ENCODE measurements at places on chromosomes 4 and X.

DNA sequence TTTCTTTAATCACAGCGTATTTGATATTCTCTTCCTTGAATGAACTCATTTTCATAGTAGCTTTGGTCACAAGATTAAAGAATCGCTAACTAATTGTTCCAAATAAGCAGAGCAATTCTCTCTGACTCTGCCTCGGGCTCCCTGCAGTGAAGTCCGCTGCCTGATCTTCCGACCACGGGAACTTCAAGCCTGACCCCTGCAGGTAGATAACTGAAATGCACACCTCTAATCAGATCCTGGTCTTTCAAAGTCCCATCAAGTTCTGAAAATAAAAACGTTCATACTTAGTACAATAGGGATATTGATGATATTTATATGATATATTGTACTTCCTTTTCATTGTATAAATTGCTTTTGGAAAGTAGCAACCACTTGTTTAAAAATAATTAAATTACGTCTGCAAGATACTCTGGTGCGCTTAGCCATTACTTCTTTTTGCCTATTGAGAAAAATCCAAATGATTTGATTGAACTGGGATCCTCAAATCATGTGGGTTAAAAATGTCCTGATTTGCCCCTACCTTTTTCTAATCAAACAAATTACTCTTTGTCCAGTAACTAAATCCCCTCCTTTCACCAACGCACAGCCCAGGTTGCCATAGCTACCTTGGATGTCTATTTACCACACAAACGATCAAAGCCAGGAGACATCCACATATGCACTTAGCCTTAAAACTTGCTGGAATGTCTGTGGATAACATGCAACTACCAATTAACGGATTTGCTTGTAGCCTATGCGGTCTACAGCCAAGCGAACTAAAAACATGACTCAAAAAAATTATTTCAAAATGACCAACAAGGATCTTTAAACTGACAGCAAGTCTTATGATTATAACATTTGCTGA lies 4.2 kb downstream of the MID1 start:
- DNase-seq: no peak

DNA sequence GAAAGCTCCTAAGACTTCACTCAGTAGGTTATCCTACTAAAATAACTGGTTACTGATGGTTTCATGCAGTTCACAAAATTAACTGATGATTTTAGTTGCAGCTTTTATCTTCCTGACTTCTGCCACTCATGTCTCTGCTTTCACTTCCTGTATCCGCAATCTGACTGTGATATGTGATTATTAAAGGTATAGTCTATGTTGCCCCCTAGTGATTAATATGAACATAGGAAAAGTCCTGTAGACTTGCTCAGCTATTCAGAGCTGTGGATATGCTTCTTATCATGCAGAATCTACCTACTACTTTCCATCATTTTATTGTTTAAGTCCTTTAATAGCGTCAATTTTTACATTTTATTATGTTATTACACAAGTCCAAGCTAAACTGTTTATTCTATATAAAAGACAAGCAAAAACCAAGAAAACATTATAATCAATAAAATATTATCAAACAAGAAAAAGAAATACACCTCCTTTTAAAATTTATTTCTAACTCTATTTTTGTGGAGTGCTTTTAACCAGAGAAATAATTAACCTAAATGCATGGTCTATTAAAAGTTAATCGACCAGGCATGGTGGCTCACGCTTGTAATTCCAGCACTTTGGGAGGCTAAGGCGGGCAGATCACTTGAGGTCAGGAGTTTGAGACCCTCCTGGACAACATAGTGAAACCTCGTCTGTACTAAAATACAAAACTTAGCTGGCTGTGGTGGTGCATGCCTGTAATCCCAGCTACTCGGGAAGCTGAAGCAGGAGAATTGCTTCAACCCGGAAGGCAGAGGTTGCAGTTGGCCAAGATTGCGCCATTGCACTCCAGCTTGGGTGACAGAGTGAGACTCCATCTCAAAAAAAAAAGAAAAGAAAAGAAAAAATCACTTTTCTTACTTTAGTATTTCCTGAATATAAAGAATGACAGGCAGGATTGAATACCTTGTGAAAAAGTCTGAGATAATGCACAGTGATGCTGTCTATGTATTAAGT lies 40.4 kb upstream of the TLR2 start:
- DNase-seq: no peak

- DNase-seq: no peak
These were observed 82.8 kb downstream of the MAGEB10 start for GRCh38 chrX:27890611-27891010.

GRCh38 chrX:39058724-39059123 lies 257.5 kb downstream of the MID1IP1 start:
- no peak for DNase-seq

GRCh38 chrX:44667771-44668170 lies 125.1 kb upstream of the FUNDC1 start:
- DNase-seq: no peak

GRCh38 chr4:121554382-121554781 lies 142.4 kb downstream of the ANXA5 start:
- DNase-seq: no peak

- no peak for DNase-seq
These were observed 136.3 kb downstream of the ZNF330 start for GRCh38 chr4:141356963-141357335.

DNA sequence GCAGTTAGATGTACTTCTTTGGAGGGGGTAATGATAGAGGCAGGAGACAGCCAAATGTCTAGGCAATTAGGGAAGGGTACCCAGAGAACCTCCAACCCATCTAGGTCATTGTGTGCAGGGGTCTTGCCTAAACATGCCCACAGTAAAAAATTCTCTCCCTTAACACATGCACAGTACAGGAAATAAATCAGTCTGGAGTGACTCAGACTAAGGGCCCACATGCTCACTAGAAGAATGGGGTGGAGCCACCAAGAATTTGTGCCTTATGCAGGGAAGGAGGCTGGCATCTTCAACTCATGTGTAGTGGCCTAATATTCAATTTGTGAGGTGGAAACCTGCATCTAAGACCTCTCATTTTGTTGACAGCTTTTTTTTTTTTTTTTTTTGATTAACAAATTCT lies 945.3 kb upstream of the GRIA3 start:
- DNase-seq: no peak

DNA sequence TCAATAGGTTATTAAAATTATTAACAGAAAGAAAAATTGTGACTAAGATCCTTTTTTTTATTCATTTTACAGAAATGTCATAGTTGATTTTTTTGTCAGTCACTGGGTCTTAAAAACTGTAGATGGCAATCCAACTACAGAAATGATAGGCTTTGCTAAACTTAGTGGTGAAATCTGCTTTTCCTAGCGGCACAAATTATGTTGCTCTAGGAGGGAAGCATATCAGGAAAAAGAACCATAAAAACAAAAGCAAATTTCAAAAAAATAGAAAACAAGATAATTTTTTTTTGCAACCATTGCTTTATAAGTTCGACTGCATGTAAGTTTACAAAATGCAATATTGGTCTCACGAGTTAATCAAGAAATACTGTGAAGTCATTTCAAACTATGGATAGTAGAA lies 443.5 kb upstream of the IGFBP7 start:
- no peak for DNase-seq

DNA sequence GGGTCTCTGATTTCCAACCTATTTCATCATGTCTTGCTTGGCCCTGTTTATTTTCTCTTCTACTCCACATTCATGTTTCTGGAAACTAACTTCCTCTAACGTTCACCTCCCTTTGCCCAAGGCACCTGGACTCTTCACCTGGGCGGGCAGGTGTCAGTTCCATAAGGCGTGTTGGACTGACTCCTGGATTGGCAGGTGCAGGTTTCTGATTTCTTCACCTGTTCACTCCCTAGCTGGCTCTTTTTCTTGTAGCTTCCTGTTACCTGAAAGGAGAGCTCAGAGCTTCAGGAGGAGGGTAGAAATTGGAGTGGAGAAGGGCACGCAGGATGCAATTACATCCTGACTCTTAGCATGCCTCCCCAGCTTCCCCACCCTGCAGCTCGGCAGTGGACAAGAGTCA lies 350.8 kb upstream of the KLF3 start:
- no peak for DNase-seq

DNA sequence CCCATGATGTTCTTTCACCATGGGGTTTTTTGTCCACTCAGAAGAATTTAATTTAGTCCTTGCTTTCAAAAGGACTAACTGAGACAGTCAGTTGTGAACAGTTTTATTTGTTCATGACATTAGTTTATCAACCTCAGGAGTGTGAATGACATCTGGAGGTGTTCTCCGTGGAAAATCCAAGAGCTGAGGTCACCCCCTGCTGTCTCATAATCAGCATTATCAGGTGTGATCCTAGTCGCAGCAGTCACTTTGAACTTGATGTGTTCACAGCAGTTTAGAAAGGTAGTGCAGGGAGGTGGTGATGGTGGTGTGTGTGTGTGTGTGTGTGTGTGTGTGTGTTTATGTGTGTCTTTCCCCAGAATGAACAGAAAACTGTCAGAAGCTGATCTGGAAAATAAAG lies 1760.8 kb upstream of the PCDH10 start:
- DNase-seq: no peak

DNA sequence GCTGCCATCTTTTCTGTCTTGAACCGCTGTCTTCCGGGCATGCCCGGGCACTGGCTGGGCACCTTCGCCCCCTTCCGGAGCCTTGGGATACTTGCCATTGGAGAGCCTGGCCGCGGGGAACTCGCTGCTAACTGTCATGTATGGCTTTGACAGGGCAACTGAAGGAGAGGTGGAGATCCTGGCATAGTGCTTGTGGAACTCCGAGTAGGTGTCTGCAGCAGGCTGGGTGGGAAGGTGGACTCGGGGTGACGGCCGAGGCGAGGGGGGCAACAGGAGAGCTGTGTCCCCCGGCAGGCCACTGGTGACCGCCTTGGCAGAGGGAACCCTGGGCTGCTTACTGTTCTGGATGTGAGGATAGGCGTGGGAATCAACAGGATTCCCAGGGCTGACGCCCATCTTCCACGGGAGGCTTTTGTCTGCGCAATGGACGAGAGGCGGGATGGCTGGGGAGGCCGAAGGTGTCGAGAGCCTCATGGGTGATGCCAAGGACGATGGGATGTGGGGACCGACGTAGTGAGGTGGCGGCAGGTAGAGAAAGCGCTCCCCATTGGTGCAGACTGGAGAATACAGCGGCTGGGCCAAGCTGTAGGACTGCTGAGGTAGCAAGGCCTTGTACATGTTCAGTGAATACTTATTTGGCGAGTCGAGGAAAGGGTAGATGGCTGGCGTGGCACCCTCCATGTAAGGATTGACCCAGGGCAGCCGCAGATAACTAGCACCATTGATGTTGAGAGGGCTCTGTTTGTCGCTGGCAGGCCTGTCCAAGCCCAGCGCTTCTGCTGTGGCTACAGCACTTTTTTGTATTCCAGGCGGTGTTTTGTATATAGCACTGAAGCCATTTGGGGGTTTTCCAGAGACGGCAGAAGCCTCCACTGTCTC lies 23.4 kb downstream of the BCOR start:
- DNase-seq: no peak

DNA sequence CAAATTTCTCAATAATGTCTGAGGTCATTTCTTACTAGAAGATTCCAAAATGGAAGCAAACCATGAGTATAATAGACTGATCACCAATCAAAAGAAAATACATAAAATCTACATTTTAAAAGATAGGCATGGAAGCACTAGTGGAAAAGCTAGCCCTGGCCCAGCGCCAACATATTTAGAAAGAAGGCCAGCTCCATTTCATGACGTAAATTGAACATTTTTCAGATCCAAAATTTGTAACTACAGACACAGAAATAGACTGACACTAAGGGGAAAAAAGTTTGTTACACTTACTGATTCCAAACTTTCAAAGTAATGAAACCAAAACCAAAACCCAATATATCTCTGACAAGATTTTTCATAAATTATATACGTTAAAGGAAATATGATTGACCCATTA lies 117.7 kb downstream of the ADAMTS3 start:
- no peak for DNase-seq

GRCh38 chrX:78102091-78102490 lies 2.0 kb upstream of the PGK1 start:
- DNase-seq: no peak

DNA sequence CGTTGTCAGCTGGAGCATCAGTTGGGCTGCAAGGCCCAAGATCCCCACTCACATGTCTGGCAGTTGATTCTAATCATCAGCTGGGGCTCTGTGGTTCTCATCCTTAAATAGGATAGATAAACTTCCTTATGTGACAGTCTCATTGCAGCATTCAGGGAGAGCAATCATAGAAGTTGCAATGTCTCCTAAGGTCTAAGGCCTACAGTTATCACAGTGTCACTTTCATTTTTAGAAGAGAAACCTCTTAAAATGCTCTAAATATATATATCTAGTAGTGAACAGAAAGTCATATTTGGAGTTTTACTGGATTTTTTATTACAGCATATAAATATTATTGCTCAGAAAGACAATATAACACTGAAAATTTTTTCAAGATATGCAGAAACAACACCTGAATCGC lies 226.0 kb upstream of the PPP1R2C start:
- DNase-seq: no peak

DNA sequence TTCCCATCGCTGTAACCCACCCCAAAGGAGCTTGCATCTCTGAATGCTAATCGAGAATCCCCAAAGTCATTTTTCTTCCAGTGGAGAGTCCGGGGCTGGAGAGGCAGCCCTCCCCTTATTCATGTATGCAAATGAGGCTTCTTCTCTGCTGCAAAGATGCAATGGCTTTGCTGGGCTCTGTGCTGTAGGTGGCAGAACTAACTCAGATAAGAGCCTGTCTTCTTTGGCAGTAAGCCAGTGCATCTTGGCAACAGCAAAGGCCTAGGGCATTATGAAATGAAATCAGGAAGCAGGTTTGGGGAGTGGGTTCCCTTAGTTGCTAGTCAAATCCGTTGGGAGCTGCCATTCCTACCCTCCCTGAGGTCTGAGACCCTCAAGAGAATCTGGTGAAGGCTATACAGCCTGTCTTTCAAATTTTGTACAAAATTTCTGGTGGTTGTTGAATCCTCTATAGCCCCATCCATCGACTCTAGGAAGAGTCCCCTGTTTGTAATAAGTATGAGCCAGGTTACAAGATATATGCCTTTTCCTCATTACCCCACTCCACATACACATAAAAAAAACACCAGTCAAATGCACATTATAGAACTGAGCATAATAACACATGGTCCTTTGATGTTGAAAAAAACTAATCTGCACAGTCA lies 290.6 kb upstream of the TAPT1 start:
- DNase-seq: no peak

DNA sequence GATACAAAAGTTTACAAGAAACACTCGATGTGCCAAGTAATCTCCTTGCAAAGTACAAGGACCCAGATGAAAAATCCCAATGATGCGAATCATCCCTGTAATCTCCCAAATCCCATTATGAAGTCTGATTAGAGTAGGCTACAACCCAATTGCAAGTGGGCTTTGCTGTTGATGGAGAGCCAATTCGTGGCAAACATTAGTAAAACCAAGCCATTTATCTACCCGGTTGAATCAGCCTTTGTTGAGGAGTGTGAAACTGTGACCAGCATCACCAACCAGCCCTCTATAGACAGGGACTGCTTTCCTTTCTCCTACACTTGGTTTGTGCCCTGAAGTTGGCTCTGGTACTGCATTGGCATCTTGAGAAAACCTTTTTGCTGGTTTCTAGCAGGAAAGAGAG lies 1.2 kb upstream of the PRPS2 start:
- DNase-seq: no peak

DNA sequence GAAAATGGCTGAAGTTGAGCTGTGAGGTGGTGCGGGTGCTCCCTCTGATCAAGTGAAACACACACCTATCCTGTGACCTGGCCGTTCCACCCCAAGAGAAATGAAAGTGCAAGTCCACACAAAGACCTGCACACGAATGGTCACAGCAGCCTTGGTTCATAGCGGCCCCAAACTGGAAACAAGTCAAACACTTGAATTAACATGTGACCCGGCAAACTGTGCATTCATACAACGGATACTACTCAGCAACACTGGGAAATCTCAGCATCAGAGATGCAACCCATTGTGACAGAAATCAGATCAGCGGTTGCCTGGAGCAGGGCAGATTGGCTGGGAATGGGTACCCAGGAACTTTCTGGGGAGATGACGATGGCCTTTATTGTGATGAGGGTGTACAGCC lies 7.6 kb downstream of the G6PD start:
- no peak for DNase-seq

Data from cortex of kidney (tissue), 1 donor.